ENCODE measurements at places on chromosomes 2 and 18.

GRCh38 chr2:173290518-173290917 lies 64.2 kb upstream of the CDCA7 start:
- DNase-seq: no peak

DNA sequence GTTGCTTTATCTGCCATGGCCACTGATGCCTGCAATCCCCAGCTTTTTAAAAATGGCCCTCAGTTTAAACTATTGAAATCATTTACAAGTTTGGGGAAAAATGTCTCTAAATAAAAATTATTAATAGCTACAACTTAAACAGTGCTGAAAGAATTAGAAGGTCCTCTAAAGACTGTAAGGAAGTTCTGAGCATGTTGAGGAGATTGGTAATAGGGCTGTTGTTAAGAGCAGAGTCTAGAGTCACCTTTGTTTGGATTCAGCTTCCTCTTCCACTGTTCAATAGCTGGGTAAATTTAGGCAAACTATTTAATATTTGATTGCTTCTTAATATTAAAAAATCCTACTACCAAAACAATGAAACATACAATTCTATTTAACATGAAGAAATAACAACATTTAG lies 1127.1 kb upstream of the DDX18 start:
- DNase-seq: no peak

- no peak for DNase-seq
Measured at GRCh38 chr2:45993476-45993991, 303.7 kb upstream of the EPAS1 start.

DNA sequence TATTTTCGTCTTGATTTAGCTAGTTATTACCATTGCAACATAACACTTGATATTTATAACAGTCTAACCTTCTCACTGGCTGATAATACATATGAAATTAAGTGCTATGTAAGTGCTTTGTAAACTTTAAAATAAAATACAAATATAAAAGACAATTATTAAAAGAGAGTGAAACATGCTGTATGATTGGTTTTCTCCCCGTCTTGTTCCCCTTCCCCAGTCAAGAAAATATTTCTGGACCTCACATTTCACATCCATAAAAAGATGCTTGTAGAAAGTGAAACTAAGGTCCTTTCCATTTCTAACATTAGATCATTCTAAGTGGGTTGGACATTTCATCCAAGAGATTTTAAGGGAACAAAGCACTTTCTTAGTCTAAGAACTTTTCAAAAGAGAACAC lies 310.2 kb upstream of the LRATD1 start:
- no peak for DNase-seq

GRCh38 chr2:222710736-222711135 lies 39.3 kb downstream of the MOGAT1 start:
- no peak for DNase-seq

DNA sequence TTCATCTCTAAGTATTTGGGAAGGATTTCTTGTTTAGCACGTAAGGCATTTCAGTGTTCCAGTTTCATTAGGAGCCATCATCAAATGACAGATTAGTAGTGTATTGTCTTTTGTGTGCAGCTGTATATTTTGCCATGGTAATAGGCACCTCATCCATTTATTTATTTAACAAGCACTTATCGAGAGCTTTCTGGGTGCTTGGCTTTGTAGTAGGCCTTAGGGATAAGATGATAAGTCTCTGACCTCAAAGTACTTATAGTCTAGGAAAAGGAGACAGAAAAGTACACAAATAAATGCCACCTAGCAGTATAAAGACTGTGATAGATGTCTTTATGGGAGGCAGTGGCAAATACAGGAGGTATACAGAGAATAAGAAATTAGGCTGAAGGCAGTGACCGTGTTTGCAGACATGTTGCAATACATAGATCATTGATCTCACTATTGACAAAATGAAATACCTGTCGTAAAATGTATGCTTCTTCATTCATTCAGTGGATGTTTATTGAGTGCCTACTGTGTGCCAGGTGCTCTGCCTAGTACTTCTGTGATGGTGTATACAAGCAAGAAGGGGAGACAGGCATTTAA lies 265.9 kb downstream of the SETBP1 start:
- no peak for DNase-seq

- DNase-seq: no peak
Measured at GRCh38 chr2:222424276-222424728, at the start of gene SGPP2. SGPP2 (plus strand) TSS chr2:222424543; CDS start chr2:222424603, 60 bp downstream.

DNA sequence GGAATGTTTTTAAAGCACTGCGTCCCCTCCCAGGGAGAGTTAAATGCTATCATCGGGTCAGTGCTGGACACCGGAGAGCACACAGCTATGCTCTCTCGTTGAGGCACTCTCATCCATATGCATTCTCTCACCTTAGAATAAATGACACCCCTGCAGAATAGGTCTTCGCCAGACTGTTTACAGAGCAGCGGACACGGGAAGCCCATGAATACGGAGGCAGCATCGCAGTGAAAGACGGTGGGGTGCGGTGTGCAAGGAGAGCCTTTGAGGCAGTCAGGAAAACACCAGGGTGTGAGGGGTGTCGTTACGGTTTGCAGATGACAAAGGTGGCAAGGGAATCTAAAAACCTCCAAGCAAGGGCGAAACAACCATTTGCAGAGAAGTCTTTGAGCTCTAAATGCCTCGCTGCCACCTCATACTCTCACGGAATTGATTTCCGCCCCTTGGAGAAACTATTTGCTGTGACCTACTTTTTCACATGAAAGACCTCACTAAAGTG lies 169.2 kb upstream of the FHL2 start:
- DNase-seq: no peak

- no peak for DNase-seq
Measured at GRCh38 chr2:83665894-83666293, 793.2 kb downstream of the SUCLG1 start.
